Forelimb muscle (tissue), 1 donor: ENCODE measurements at places on chromosomes 4 and X.

DNA sequence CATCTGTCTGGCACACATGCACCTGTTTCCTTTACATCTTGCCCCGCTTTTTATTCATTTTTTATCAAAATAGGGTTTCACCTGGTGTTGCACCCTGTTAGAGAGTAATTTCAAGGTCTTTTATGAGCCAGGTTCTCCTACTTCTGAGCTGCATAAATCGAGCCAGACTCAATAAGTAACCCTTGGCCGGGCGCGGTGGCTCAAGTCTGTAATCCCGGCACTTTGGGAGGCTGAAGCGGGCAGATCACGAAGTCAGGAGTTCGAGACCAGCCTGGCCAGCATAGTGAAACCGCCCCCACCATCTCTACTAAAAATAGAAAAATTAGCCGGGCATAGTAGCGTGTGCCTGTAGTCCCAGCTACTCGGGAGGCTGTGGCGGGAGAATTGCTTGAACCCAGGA is 1.0 kb upstream of the PPP2R3B start:
- no peak for DNase-seq

DNA sequence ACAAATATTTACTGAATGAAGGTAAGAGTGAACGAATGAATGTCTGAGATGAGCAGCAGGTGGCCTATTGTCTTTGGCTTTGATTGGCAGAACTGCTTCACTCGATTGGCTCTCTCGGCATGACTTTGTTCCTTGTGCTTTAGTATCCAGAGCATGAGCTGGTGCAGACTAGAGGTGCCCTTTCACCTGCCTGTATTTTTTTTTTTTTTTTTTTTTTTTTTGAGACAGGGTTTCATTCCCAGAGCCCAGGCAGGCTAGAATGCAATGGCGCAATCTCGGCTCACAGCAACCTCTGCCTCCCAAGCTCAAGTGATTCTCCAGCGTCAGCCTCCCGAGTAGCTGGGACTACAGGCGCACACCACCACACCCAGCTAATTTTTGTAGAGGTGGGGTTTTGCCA is 38.9 kb downstream of the SRPX2 start:
- DNase-seq: no peak

GRCh38 chr4:53050361-53050774 is 188.3 kb downstream of the RASL11B start:
- DNase-seq: no peak

DNA sequence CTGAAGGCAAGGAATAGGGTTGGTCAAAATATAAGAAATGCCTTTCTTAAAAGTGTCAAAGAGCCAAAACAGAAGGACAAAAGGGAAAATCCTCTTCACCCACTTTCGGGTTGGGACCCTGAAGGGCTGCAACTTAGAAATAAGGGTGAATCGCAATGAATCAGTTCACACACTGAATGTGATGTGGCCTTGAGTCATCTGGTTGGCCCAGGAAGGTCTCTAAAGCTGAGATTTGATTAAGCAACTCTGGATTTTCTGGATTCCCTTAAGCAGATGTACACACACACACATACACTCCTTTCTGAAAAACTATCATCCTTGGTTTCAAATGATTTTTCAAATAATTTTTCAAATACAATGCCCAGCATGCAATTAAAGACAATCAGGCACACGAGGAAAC is 13.1 kb downstream of the TAB3 start:
- no peak for DNase-seq

DNA sequence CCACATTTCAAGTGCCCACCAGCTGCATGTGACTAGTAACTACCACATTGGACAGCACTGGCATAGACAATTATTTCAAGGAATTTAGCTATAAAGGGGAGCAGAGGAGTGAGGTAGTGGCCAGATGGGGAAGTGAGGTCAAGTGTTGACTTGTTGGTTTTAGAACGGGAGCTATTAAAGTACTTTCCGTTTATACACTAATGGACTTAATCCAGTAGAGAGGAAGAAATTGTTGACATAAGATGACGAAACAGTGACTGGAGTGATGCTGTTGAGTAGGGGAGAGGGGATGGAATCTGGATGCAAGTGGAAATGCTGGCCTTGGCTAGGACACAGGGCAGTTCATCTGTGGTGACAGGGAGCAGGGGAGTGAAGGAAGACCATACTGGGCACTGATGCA is 154.4 kb downstream of the AMMECR1 start:
- DNase-seq: no peak

- no peak for DNase-seq
Measured at GRCh38 chr4:142088906-142089305, 452.5 kb downstream of the IL15 start.
